Fibroblast of lung (primary cell): ENCODE measurements at places on chromosomes 1 and 21. TPM values are rescaled to one million over a fixed set of nuclear protein-coding genes. Genes with fewer than 3 reads are reported as not detected.

Gene PCAT6
- polyA plus RNA-seq = 0.61 and 1.1 TPM in 2 replicates

GRCh38 chr1:239755107-239755912, 336.4 kb upstream of the FMN2 start:
- DNase-seq = no peak

- no peak for DNase-seq
These were observed 18.1 kb downstream of the RGS2 start for GRCh38 chr1:192826791-192827546.

Gene GJA8
- polyA plus RNA-seq = not detected in 2 replicates

DNA sequence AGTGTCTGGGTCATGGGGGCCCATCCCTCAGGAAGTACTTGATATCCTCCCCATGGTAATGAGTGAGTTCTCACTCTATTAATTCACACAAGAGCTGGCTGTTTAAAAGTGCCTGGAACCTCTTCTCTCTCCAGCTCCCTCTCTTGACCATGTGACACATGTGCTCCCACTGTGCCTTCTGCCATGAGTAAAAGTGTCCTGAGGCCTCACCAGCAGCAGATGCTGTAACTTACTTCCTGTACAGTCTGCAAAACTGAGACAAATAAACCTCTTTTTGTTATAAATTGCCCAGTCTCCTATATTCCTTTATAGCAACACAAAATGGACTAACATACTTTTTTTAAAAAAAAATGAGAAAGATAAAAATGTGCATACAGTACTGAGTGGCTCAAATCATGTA, 24.0 kb downstream of the PUM1 start:
- DNase-seq = no peak

- DNase-seq = no peak
These were observed 30.6 kb upstream of the LYPD8 start for GRCh38 chr1:248786156-248786555.

Gene SPRR2A
- polyA plus RNA-seq = not detected in 2 replicates

Gene ITLN2
- polyA plus RNA-seq = not detected in 2 replicates

DNA sequence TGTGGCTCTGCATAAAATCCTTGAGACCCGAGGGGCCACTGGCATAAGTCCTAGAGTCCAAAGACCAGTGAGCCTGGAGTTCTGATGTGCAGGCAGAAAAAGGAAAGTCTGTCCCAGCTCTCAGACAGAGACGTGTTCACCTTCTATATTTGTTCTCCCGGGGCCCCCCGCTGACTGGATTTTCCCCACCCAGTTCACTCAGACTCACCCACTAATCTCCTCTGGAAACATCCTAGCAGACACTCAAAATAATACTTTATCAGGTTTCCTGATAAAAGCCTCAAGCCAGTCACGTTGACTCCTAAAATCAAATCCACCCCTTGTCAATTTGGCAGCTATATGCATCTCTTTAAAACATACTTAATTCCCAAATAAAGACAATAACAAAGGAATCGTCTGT, 1084.2 kb upstream of the NCAM2 start:
- DNase-seq = no peak

- DNase-seq = no peak
These were observed 946.7 kb upstream of the B3GALT2 start for GRCh38 chr1:194133152-194133551.

GRCh38 chr1:109391157-109391556, 6.6 kb downstream of the SORT1 start:
- DNase-seq = peak; percentile 46

DNA sequence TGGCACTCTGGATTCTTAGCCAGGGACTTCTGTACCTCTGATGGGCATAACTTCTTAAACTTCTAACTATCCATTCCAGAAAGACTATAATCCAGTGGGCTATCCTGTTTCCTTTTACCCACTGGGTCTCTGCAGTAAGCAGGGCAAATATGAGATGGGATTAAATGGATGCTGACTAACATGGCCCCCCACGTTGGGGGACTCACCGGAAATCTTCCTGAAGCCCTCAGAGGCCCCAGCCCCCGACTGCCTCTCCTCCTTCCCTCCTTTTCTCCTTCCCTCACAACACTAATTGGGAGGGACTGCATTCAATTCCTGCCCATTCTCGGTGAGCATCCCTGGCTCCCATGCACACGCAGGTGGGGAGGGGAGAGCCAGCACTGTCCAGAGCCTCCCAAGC, 70.1 kb downstream of the SSBP3 start:
- DNase-seq = no peak

Gene CCDC30
- polyA plus RNA-seq = 0.37 and 0.56 TPM in 2 replicates

DNA sequence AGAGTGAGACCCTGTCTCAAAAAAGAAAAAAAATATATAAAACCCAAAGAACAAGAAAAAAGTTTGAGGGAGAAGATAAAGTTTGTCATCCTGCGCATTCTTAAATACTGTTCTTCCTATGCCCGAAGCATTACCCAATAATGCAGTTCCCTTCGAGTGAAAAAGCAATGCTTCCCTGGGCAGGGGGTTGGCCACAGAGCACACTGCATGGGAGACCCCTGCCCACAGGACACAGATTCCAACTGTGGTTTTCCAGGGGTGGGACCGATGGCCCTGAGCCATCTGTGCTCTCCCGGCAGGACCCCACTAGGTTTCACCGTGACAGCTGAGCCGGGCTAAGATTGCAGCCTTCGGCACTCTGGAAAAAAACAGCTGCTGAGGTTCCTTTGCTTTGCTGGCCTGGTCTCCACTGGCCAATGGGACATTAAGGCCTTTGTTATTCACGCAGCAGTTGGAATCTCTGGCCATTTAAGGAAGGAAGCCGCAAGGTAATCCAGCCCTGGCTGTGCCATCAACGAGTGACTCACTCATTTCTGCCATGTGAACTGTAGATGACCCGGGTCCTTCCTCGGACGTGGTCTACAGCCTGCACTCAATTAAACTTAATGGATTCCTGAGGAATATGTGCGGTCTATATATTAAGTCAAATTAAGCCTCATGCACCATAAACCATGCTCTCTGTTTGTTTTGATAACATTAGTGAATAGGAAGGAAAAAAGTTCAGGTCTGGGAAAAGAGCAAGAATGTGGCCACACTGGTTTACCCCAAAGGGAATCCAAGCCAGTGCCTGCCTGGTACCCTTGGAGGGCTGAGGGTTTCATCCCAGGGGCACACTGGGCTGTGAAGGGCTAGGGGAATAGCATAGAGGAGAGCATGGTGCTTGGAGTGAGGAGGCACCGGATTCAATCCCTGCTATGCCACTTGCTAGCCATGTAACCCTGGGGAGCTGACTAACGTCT, 163.2 kb downstream of the ZBTB18 start:
- DNase-seq = peak; percentile 90

DNA sequence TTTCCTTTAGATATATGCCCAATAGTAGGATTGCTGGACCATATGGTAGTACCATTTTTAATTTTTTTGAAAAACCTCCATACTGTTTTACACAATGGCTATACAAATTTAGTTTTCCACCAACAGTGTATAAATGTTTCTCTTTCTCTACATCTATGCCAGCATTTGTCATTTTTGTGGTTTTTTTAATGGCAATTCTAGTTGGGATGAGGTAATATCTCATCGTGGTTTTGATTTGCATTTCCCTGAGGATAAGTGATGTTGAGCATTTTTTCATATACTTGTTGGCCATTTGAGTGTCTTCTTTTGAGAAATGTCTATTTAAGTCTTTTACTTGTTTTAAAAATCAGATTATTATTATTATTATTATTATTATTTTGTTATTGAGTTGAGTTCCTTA, 35.5 kb downstream of the PLA2G4A start:
- DNase-seq = peak; percentile 4

Gene ANGPTL1
- polyA plus RNA-seq = 1.5 and 4.2 TPM in 2 replicates

Gene C1orf21
- polyA plus RNA-seq = 57.3 and 95.4 TPM in 2 replicates

GRCh38 chr1:234694661-234695060, 84.7 kb upstream of the IRF2BP2 start:
- DNase-seq = no peak

DNA sequence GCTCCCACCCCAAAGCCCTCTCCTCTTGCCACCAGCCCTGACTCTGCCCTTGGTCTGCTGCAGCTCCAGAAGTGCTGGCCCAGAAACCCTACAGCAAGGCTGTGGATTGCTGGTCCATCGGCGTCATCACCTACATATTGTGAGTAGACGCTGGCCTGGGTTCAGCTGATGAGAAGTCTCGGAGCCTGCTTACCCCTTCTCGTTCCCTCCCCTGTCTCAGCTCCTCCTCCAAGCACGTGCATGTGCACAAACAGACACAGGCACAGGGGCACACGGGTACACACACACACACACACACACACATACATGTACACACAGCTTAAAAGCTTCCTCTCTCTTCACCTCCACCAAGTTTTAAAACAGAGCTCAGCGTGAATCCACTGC, 24.3 kb downstream of the CAMK1G start:
- no peak for DNase-seq

DNA sequence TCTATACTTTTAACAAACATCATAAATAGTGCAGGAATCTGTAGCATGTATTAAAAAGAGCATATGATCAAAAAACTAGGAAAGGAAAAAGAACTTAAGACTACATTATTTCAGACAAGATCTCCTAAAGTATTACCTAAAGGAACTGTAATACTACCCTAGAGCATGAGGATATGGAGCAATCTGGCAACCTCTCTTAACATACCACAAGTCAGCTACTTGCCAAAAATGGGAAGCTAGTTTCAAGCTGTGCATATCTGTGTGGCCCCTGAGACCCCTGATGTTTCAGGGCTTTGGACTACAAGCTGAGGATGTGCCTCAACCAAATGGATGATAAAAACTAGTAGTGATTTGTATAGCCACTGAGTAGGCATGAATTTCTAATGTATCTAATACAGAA, 525.6 kb downstream of the PTBP2 start:
- DNase-seq = peak; percentile 70

- DNase-seq = no peak
These were observed 4.7 kb upstream of the ABCG1 start for GRCh38 chr21:42214081-42214750.

Gene SELENBP1
- 60.6 and 85.4 TPM in 2 replicates for polyA plus RNA-seq

GRCh38 chr1:202952818-202953217, 5.3 kb downstream of the ADIPOR1 start:
- DNase-seq = peak; percentile 58

DNA sequence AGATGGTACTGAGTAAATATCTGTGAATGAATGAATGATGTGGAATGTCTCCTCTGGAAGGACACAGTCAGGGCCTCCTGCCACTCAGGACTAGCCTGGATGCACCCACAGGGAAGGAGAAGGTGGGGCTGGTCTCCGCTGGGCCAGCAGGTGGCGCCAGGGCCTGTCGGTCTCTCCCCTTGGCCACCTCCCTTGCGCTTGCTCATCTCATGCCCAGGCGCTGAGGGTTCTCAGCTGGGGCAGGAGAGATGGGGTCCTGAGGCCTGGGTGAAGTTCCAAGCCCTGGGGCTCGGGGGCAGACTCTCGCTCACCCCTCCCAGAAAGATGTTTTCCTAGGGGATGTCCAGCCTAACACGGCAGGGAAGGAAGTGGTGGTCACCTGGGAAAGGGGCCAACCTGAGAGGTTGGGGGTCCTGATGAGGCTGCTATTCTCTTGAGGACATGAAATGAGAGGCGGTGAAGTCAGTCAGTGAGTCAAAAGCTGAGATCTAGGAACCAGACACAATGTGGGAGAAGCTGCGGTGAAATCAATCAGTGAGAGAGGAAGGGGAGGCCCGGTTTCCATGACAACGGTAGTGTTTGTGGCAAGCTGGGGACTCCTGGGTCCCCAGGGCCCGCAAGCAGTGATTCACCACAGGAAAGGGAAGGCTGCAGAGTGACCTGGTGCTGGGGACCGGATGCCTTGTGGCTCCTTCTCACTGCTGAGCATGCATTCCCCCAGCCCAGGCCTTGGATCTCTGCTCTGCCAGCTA, 14.6 kb upstream of the MEX3A start:
- DNase-seq = peak; percentile 72

DNA sequence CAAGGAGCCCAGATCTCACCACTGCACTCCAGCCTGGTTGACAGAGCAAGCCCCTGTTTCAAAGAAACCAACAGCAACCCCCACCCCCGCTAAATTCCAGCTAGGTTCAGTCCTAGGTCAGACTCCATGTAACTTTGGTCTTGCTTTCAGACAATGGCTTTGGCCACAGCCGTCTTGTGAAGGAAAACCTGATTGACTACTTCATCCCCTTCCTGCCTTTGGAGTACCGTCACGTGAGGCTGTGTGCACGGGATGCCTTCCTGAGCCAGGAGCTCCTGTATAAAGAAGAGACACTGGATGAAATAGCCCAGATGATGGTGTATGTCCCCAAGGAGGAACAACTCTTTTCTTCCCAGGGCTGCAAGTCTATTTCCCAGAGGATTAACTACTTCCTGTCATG, 12.9 kb downstream of the TOR3A start:
- no peak for DNase-seq

Gene CHTOP
- polyA plus RNA-seq = 47.6 and 52.2 TPM in 2 replicates

DNA sequence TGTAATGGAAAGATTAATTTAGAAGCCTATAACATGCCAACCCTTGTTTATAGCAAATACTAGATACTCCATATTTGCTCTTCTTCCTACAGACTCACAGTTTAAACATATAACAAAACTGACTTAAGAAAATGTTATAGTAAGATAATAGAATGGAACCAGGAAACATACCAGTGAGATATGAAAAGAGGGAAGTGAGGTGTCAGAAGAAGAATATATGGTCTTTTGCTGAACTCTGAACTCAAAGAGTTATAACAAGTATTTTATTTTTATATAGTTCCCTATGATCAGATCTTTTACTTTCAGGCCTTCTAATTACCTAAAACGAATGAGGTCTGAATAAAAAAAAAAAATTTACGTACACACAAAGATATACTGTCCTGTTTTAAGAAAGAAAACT, 20.9 kb downstream of the TMED5 start:
- no peak for DNase-seq

Gene TRABD2B
- 0.01 TPM in 1 of 2 replicates, not detected in the other for polyA plus RNA-seq

DNA sequence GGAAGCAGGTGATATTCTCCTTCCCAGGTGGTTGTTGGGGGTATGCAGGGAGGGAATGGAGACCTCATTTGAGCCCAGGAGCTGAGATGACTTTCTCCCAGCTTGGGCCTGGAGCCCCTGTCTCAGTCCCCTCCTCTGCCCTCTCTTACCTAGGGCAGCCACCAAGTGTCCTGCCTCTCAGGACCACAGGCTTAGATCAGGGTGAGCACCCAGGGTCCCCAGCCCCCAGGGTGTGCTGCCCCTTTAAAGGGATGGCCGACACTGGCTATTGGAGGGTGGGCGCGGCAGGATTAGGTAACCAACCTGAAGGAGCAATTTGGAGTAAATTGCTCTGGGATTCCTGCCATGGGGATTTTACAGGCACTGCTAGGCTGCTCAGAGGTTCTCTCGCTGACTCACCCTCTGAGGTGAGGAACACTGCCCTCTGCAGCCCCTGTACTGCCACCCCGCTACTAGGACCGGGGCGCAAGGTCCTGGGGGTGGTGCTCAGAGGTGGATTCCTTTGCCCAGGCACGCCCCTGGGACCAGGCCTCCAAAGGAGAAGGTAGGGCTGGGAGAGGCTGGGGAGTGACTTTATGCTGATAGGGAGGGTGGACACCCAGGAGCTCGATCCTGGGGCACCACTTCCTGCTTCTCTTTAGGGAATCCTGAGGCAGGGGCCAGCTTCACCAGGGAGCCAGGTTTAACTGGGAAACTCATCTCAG, 1.5 kb downstream of the RPS6KA1 start:
- DNase-seq = peak; percentile 19

GRCh38 chr21:42071146-42071737, at the start of gene UMODL1:
TSS of gene UMODL1 (plus strand) at chr21:42071317. CDS start at chr21:42071317, 0 bp downstream.
- DNase-seq = no peak

Gene IFNGR2
- polyA plus RNA-seq = 57.6 and 67.3 TPM in 2 replicates

Gene BSND
- not detected in 2 replicates for polyA plus RNA-seq
